ENCODE measurements at places on chromosomes 2 and 18.

GRCh38 chr18:9097349-9097748, 5.2 kb upstream of the NDUFV2 start:
- no peak for DNase-seq

- no peak for DNase-seq
Measured at GRCh38 chr18:33851546-33852078, 273.6 kb downstream of the ASXL3 start.

DNA sequence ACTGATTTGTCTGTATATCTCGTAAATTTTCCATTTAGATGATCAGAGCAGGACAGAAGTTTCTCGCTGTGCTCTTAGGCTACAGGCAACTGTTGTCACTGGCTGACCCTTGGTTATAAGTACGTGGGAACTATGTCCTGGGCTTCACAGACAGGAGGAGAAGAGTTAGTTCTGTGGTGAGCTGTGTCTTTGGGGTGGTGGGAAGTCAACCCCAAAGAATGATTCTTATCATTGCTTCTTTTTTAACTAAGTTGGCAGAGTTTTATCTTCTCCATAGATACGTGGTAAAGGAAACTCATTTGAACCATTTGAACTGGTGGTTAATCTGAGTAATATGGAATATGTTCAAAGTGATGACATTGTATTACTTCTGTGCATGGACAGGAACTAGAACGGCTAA, 230.6 kb upstream of the EPAS1 start:
- no peak for DNase-seq

- no peak for DNase-seq
Measured at GRCh38 chr2:232652505-232652851, 19.1 kb downstream of the EFHD1 start.

GRCh38 chr2:20365249-20365817, 14.7 kb upstream of the PUM2 start:
- peak; percentile 37 for DNase-seq

DNA sequence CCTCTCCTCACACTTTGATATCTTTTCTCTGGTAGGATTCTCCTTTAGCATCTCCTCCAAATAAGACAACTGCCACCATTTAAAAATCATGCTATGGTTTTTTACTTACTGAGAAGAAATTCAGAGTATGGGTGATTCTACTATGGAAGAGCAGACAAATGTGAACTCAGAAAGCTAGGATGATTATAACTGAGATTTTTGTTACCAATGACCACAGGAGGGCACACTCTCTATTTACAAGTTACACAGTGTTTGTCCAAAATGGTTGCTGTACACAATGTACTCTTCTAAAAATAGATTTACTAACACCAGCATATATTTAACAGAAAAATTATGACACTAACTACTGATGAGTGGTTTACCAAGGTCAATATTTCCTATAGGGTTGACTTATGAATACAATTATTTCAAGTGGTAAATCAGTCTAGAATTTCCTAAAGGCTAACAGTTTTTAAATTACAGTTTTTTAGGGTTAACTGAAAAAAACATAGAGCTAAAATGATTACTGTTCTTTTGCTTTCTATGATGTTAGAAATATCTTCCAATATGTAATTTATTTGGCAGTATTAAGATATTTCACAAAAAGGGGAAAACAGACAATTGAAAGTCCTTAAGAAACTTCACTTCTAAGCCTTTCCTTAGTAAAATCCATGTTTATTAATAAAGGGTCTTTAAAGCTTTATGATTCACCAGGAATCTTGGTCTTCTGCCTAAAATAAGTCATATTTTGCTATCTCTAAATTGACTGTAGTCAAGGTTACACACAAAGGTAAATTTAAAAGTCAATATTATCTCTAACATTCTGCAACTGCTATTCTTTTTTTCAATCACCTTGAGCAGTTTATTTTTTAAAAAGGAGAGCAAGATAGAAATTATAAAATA, 57.2 kb downstream of the MAP4K3 start:
- no peak for DNase-seq

DNA sequence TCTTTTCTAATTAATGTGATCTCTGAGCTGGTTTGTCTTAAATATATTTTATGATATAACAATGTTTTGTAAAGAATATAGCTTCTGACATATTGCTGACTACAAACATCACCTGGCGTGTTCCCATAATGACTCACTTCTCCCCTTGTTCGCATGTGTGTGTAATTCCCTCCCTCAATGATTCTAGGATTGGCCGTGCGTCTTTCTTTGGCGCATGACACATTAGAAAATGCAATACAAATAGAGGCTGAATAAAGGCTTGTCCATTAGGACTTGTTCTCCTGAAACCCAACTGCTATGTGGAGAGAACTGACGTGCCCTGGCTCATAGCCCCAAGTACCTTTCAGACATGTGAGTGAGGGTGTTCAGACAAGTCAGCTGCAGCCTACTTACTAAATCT, 159.7 kb upstream of the CDH20 start:
- DNase-seq, result no peak

DNA sequence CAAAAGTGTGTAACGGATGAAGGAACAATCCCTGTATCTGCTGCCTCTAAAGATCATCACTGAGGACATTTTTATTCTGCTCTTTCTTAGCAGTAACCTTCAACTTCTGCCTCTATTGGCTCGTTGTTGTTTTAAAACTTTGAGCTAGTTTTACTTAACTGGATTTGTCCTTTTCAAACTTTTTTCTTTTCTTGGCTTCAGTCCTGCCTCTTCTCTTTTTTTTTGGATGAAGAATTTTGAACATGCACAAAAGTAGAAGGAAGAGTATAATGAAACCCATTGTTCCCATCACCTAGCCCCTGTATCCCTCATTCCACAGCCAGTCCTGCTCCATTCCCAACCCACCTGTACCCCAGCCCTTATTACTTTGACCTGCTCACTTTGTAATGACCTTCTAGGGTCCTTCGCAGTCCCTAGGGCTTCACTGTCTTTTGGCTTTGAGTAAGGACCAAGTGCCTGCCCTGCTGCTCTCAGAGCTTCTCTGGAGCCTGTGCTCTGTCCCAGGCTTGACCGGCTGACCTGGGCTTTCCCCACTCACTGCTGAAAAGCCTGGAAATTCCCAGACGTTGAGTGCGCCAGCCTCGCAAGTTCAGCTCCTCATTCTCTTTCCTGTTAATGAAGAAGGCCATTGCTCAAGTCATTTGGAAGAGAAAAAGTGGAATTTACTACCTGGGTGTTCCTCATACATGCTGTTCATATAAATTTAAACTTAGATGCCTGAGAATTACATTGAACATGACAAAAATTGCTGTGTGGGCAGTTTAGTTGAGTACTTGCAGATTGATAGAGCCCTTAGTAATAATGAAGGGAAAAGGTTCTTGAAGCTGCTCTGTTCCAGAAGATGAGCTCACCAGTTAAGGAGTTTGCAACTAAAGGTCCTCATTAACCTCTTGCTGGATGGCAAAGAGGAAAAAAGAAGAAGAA, 149.3 kb upstream of the ALPP start:
- no peak for DNase-seq

DNA sequence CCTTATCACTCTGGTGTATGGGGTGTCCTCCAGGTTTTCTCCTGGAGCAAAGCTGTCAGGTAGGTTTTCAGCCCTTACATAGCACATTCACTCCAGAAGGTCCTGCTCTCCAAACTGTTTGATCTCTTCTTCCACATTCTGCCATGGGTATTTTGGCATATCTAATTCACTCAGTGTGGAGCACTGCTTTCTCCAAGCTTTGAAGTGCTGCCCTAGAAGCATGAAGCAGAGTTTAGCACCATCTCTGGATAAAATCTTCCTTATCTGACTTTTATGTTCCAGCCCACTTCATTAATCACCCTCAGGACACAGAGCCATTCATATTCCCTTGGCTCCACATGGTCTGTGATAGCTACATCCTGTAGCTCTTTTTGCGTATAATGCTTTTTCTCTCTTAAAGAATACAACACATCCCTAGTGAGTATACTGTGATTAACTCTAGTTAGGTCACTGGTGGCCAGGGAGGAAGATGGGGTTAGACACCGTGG, 56.7 kb upstream of the ARHGAP28 start:
- no peak for DNase-seq

GRCh38 chr2:78407960-78408794, 617.3 kb upstream of the REG3G start:
- DNase-seq, result no peak

DNA sequence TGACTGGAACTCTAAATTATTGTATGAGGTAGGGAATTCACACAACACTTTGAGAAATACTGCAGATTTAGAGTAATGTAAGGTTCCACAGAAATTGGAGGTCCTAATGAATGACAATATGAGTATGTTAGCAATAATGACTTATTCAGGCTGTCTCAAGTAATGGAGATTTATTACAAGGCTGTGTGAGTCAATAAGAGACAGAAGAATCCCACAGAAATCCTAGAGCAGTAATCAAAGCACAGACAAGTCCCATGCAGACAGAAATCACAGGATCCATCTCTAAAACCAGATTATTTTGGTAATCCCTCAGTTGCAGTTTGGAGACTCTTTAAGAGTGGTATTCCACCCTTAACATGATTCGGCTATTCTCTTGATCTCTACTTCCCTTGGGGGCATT, 83.6 kb downstream of the FAM161A start:
- no peak for DNase-seq

GRCh38 chr2:104236491-104236890, 617.4 kb upstream of the POU3F3 start:
- DNase-seq, result no peak

DNA sequence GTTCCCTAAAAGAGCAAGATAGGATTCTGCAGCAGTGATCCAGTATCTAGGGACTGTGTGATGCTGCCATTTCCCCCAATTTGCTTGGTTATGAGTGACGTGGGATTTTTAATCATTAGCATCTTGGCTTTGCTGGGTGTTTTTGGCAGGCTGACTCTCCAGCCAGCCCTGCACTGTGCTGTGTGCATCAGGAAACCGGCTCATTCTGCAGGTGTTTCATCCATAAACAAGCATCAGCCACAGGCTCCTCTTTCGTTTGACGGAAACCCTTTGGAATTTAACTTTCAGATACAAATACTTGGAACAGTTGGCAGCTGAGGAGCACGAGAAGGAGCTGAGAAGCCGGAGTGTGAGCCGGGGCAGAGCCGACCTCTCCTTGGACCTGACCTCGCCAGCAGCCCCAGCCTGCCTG, 135.9 kb downstream of the TPGS2 start:
- no peak for DNase-seq

DNA sequence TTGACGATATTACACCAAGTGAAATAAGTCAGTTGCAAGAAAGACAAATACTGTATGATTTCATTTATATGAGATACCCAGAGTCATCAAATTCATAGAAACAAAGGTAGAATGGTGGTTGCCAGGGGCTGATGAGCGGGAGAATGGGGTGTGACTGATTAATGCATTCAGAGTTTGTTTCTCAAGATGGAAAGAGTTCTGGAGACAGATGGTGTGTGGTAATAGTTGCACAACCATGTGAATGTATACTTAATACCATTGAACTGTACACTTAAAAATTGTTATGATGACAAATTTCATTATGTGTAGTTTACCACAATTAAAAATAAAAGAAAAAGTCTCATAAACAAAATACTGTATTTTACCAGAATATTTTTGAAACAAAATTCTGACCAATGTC, 117.3 kb downstream of the PIGN start:
- DNase-seq, result no peak

DNA sequence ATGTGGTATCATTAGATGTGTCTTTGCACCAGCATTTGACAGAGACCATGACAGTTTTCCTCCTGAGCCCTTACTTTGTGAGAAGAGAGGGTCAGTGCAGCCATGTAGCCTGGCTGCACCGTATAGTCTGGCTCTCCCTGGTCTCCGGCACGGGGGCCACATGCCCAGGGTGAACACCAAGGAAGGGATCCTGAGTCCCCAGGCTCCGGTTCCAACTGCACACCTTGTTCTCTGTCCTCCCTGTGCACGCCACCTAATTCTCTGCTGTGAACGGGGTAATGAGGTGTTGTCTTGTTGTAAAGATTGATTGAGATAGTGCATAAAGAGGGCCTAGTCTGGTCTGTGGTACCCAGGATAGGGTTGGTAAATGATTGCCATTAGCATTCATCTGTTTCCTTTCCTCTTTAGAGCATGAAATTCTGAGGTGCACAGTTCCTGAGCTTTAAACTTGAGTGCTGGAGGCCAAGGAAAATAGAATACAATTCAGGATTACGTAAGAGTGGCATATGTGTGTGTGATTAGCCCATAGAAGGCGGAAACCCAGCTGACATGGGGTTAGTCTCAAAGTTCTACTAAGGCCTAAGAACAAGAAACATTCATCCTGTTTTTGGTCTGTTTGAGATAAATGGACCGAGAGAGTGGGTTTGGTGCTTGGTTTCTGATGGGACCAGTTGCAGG, 55.5 kb downstream of the NCK2 start:
- DNase-seq, result no peak

- DNase-seq, result no peak
Measured at GRCh38 chr2:26658691-26659346, 17.7 kb upstream of the CIB4 start.

- no peak for DNase-seq
Measured at GRCh38 chr18:26804519-26804918, 61.0 kb downstream of the AQP4 start.

- peak; percentile 31 for DNase-seq
Measured at GRCh38 chr2:19955544-19956422, 34.1 kb downstream of the WDR35 start.

DNA sequence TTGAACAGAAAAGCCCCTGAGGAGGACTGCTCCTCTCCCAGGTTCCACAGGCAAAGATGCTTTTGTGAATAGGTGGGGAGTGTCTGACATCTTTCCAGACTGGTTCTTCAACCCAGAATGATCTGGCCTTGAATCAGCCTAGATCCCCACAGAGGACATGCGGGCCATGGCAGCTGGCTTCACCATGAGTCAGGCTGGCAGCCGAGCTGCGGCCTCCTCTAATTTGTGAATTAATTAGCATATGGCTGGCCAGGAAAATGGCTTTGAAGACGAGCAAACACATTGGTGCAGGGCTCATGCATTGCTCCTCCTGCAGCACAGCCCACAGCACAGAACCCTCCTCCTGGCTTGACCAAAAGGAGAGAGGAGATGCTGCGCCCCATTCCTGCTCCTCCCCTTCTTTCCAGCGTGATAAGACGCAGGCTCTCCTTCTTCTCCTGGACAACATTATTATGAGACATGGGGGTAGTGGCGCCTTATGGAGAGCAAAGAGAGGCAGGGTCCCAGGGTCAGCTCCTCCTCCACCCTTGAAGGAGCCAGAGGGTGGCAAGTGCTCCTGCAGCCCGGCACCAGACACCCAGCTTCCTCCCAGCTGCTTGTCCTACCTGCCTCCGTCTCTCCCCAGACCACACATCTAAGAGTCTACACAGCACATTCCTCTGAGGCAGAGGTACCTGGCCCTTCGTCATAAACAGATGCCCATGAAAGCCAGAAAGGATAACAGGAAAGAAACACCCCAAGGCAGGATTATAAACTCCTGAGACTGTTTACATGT, 66.7 kb downstream of the EDAR start:
- no peak for DNase-seq

DNA sequence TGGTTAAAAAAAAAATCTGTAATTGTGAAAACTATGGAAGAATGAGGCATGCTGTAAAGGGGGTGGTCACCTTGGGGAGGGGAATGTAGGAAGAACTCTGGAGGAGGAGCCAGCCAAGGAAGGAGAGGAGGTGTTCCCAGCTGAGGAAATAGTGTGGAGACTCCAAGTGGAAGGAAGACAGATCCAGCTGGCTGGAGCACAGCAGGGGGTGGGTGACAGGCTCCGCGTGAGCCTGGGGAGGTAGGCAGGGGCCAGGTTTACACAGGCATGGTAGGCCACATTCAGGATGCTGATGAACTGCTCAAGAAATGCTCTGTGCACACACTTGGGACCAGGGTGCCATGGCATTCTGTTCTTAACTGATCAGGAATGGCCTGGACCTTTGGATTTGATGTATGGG, 16.8 kb downstream of the AFF3 start:
- DNase-seq, result no peak
